ENCODE measurements at places on chromosomes 5 and 9.

GRCh38 chr9:27473111-27473529 lies 51.0 kb upstream of the IFNK start:
- DNase-seq, result no peak

DNA sequence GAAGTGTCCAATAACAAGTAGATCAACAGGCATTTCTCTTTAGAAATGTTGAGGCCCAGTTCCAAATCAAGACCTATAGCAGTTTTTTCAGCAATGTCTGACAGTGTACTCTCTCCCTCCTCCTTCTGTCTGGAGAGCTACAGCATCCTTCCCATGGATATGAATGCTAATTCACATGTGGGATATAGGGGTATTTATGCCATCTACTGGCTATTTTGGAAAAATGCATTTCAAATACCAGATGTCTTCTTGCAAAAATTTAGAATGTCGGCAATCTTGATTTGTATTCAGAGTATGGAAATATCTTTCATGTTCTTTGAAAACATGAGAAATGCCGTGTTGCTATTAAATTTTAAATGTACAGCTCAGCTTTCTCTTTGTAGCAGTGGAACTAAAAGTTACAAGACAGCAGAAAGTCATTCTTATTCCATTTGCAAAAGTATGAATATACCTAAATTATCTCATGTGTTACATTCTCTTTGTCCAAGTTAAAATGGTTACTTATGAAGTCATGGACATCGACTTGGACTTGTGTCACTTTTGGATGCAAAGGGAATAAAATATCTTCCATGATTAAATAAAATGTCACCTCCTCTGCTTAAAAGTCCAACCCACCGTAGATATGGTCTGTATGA lies 647.8 kb downstream of the TAF11L14 start:
- DNase-seq, result no peak

DNA sequence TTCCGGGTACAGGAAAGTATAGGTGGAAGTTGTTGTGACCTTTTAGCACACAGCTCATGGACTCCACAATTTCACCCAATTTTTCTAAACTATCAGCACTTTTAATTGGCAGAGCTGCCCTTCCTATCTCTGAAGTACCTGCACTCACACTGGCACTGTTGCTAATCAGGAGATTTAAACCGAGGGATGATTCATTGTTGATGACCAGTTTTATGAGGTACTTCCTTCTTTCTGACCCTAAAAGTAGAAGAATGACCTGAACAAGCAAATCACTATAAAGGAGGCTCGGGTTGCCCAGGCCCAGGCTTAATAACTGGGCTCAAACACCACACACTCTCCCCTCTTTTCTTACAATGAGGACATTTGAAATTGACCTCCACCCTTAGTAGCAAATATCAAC lies 105.9 kb downstream of the KCNN2 start:
- no peak for DNase-seq

DNA sequence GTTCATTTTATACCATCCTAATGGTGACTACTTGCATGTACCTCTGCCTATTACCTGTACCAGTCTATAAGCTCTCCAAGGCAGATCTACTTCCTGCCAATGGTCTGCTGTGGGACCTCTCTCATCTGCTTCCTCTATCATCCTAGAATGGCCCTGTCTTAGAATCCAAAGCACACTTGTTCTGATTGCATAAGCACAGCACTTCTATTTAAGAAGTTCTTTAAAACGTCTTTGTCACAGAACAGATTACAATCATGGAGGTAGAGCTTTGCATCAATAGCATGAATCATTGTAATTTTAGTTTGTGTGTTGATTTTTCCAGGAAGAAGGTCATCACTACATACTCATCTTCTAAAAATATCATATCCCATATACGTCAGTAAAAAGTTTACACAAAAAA lies 131.8 kb upstream of the ACOT12 start:
- no peak for DNase-seq

DNA sequence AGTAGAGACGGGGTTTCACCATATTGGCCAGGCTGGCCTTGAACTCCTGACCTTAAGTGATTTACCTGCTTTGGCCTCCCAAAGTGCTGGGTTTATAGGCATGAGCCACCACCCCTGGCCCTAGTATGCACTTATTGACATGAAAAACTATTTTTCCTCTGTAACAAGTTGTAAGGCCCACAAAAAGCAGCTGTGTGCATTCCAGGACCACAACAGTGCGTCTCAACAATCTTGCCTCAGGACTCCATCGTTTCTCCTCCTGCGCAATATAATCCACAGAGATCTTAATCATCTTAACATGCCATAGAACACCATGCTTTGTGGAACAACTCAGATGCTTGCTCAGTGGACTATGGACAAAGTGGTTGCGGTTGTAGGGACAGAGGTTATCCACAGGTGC lies 10.2 kb downstream of the OR2V1 start:
- no peak for DNase-seq

- no peak for DNase-seq
These were observed 361.3 kb downstream of the PTPRD start for GRCh38 chr9:10251490-10251889.

DNA sequence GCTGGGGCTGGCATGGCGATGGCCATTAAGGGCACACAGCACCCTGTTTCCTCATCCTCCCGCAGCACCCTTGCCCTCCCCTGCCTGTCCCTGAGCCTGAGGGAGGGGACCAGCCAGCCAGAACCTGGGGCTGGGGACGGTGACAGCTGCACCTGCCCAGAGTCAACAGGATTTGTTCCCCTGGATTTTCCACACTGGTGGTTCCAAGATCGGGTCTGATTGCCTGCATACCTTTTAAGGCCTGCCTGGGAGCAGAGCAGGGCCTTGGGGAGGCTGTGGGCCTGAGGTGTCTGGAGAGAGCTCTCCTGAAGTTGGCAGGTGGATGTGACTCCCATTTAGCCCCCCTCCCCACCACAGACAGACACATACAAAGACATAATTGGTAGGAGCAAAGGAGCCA lies 61.0 kb upstream of the C5orf58 start:
- DNase-seq, result no peak

DNA sequence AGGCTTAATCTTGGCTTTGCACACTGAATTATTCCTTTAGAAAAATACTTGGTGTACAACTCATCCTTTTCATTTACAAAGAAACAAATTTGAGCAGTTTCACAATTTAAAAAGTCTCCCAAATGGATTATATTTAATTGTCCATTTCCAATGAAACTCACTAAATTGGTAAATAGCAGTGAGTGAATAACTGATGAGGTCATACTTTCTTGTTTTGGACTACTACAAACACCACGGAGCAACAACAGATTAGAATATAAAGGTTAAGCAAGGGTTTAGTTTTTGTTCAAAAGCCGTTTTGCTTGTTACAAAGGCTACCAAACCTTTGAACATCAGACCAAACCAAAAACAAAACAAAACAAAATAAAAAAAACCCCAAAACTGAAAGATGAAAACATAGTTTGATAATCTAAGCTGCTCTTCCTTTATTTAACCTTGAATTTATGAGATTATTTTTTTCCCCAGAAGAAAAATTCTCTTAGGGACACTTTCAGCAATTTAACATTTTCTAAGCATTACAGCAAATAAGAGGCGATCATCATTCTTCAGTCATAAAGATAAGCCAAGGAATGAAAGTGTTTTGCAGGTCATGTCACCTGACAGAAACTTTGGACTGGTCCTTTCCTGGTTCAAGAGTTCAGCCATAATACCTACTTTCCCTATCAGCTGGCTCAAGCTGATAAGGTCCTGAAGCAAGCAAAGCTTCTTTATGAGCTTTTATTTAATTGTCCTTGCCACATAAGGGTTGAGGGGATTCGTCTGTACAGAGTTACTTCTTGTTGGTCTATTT lies 99.7 kb upstream of the CDKN2B start:
- DNase-seq, result no peak

GRCh38 chr5:174328631-174329299 lies 283.3 kb downstream of the NSG2 start:
- DNase-seq, result no peak

DNA sequence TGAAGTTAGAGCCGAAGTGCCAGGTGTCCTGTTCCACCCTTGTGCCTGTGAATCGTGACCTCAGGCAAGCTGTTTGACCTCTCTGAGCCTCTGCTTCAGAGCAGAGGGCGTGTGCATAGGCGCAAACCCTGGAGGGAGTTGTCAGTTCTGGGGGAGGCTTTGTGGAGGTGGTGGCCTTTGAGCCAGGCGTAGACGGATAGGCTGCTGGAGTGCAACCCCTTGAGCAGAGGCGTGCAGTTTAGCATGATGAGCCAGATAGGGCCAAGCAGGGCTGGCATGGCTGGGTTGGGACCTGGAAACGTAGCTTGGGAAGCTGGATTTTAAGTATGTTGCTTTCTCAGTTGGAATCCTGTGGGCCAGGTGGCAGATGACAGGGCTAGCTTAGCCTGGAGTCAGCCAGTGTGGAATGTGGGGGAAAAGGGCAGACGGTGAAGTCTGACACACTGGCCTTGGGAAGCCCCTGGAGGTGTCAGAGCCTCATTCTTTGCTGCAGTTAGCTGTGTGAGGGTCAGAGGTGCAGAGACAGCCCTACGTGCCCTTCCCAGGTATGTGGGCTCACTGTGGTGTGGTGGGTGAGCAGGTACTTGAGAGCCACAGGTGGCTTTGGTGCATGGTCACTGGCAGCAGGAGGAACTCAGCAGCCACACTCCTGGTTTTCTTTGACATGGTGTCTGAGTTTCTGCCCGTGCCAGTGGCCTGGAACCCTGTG lies 93.4 kb downstream of the DAB2IP start:
- no peak for DNase-seq
